ENCODE measurements at places on chromosomes 6 and 20.

DNA sequence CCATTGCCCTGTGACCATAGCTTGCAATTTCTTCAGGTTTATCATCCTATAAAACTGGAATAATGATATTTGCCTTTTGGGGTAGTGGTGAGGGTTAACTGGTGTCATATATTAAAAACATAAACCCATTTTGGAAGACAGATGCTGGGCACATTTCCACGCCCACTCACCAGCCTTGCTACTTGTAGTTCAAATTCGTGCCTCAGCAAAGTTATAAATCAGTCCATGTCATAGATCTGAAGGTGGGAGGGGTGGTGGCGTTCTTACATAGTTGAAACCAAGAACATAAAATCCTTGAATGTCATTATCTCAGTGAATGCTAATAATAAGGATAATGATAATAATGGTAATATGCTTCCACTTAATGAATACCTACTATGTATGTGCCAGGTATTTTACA, 9.4 kb upstream of the ELMO2 start:
- no peaks in the 10 kb centered on the region for H3K4me1 ChIP-seq
- H3K36me3 ChIP-seq, result no peaks in the 10 kb centered on the region
- no peak overlapping the region for H3K4me3 ChIP-seq
- H3K27ac ChIP-seq, result no peak overlapping the region
- DNase-seq, result no peak

DNA sequence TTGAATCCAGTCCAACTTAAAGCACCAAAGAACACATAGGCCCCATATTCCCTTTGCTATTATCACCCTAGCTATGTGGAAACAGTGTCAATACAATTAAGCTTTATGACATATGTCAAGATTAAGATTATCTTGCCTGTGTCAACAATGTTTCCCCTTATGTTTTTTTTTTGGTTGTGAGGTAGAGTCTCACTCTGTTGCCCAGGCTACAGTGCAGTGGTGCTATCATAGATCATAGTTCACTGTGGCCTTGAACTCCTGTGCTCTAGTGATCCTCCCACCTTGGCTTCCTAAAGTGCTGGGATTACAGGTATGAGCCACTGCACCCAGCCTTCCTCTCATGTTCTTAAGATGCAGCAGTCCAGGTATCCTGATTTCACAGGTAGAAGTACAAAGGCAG, 17.8 kb downstream of the AFG1L start:
- no peaks in the 10 kb centered on the region for H3K36me3 ChIP-seq
- H3K27ac ChIP-seq, result no peak overlapping the region
- H3K4me3 ChIP-seq, result no peak overlapping the region
- no peaks in the 10 kb centered on the region for H3K4me1 ChIP-seq
- no peak for DNase-seq
- H3K27me3 ChIP-seq, result no peaks in the 10 kb centered on the region

DNA sequence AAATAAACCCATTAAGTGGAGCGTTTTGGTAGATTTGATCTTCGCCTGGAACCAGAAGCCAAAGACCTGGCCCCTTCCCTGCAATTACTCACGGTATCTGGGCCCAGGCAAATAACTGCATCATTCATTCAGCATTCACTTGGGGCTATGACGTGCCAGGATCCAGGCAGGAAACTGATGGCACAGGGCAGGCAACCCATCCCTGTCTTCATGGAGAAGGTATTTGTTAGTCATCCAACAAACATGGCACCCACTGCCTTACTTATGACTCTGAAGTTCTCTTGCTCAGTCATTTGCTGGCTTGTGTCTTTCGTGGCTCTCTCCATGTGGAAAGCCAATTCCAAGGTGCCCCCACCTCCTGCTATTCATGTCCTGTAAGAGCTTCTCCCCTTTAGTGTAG, 232.4 kb downstream of the BMP7 start:
- no peaks in the 10 kb centered on the region for H3K27me3 ChIP-seq
- H3K4me3 ChIP-seq, result no peak overlapping the region
- H3K4me1 ChIP-seq, result no peaks in the 10 kb centered on the region
- no peaks in the 10 kb centered on the region for H3K36me3 ChIP-seq

GRCh38 chr20:41064377-41064776, 35.8 kb downstream of the TOP1 start:
- H3K4me3 ChIP-seq, result no peak overlapping the region
- no peak overlapping the region for H3K27ac ChIP-seq
- DNase-seq, result no peak
- peaks cover 1% of the 10 kb centered on the region for H3K36me3 ChIP-seq

DNA sequence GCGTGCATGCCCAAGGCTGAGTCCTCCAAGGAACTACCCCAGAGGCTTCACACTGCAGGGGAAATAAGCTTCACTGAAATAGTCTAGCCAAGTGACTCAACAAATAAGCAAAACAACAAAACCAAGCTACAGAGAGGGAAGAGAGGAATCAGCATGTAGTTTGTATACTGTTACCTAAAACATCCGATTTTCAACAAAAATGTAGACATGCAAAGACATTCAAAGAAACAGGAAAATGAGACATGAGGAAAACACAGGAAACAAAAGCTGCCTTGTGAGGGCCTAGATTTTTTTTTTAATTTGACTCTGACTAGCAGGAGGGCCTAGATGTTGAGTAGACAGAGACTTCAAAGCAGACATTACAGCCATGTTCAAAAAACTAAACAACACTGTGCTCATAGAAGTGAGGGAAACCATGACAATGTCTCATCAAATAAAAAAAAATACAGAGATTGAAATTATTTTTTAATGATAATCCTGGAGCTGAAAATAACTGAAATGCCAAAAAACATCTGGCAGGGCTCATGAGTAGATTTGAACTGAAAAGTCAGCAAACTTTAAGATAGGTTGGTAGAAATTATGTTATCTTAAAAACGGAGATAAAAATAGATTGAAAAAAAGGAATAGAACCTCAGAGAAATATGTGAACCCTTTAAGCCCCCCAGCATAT, 16.4 kb upstream of the KIF25 start:
- H3K4me3 ChIP-seq, result no peak overlapping the region
- H3K27me3 ChIP-seq, result no peaks in the 10 kb centered on the region
- no peak overlapping the region for H3K27ac ChIP-seq
- no peak for DNase-seq
- no peaks in the 10 kb centered on the region for H3K36me3 ChIP-seq
- peaks cover 6% of the 10 kb centered on the region for H3K4me1 ChIP-seq

GRCh38 chr6:30813631-30814145, 69.3 kb upstream of the IER3 start:
- DNase-seq, result no peak
- H3K4me3 ChIP-seq, result no peak overlapping the region
- H3K27me3 ChIP-seq, result no peaks in the 10 kb centered on the region
- H3K27ac ChIP-seq, result no peak overlapping the region

GRCh38 chr20:31925631-31926030, 26.2 kb downstream of the PDRG1 start:
- H3K4me1 ChIP-seq, result no peaks in the 10 kb centered on the region
- H3K36me3 ChIP-seq, result no peaks in the 10 kb centered on the region
- no peak for DNase-seq
- no peaks in the 10 kb centered on the region for H3K27me3 ChIP-seq
- H3K27ac ChIP-seq, result no peak overlapping the region

GRCh38 chr6:158233214-158233795, 65.2 kb downstream of the GTF2H5 start:
- peaks cover 4% of the 10 kb centered on the region for H3K4me1 ChIP-seq
- peak overlapping the region; percentile 88 for H3K4me3 ChIP-seq

DNA sequence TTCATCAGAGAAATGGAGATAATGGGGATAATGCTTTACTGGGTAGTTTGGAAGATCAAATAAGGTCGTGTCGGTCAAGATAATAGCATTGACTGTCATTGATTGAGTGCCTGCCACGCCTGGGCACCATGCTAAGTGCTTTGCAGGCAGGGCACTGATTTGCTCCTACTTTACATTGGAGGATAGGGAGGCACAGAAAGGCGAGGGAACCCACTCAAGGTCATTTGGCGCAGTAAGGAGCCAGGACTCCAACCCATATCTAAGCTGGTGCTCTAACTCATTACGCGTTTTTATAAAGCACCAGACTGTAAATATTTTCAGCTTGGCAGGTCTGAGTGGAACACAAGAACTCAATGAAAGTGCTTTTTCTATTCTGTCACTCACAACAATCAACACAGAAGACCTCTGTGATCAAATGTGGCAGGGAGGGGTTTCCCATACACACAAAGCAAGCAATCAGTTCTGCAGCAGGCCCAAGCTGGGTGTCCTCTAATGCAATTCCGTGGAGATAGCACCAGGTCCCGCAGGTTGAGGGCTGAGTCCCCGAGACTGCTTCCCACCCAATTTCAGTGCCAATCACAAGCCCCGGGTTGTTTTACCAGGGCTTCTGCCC, 373.6 kb downstream of the CDH26 start:
- DNase-seq, result no peak
- no peaks in the 10 kb centered on the region for H3K27me3 ChIP-seq
- H3K4me1 ChIP-seq, result no peaks in the 10 kb centered on the region
- no peaks in the 10 kb centered on the region for H3K36me3 ChIP-seq

GRCh38 chr20:6888736-6889395, 121.4 kb downstream of the BMP2 start:
- H3K27me3 ChIP-seq, result no peaks in the 10 kb centered on the region
- H3K36me3 ChIP-seq, result no peaks in the 10 kb centered on the region
- H3K4me1 ChIP-seq, result no peaks in the 10 kb centered on the region
- H3K4me3 ChIP-seq, result no peak overlapping the region

- peaks cover 2% of the 10 kb centered on the region for H3K4me1 ChIP-seq
- H3K36me3 ChIP-seq, result no peaks in the 10 kb centered on the region
- no peak overlapping the region for H3K4me3 ChIP-seq
- DNase-seq, result no peak
These were observed 9.7 kb downstream of the TULP4 start for GRCh38 chr6:158321960-158322359.

- no peak for DNase-seq
- H3K4me3 ChIP-seq, result no peak overlapping the region
- no peak overlapping the region for H3K27ac ChIP-seq
- H3K27me3 ChIP-seq, result no peaks in the 10 kb centered on the region
- no peaks in the 10 kb centered on the region for H3K36me3 ChIP-seq
These were observed 186.6 kb upstream of the OPRM1 start for GRCh38 chr6:153852481-153852880.

- no peak for DNase-seq
- no peaks in the 10 kb centered on the region for H3K36me3 ChIP-seq
- no peaks in the 10 kb centered on the region for H3K4me1 ChIP-seq
- H3K27me3 ChIP-seq, result no peaks in the 10 kb centered on the region
These were observed 103.7 kb downstream of the SNAP25 start for GRCh38 chr20:10322073-10323012.

- H3K27ac ChIP-seq, result no peak overlapping the region
- H3K27me3 ChIP-seq, result no peaks in the 10 kb centered on the region
- peaks cover 9% of the 10 kb centered on the region for H3K4me1 ChIP-seq
- DNase-seq, result no peak
These were observed 143.3 kb downstream of the UST start for GRCh38 chr6:148890096-148890495.

GRCh38 chr20:2451422-2451821, 19.2 kb downstream of the SNRPB start:
- no peaks in the 10 kb centered on the region for H3K36me3 ChIP-seq
- H3K4me1 ChIP-seq, result no peaks in the 10 kb centered on the region
- H3K27ac ChIP-seq, result no peak overlapping the region
- H3K4me3 ChIP-seq, result no peak overlapping the region
- no peak for DNase-seq

GRCh38 chr6:33073431-33073871, at the start of gene HLA-DPA1:
HLA-DPA1 (minus strand) TSS chr6:33073649.
- no peak within 1 kb of the TSS for H3K4me3 ChIP-seq
- H3K27me3 ChIP-seq, result no peaks in the 10 kb centered on the region
- H3K36me3 ChIP-seq, result no peaks in the 10 kb centered on the region
- DNase-seq, result peak; percentile 49
- no peak within 1 kb of the TSS for H3K27ac ChIP-seq

DNA sequence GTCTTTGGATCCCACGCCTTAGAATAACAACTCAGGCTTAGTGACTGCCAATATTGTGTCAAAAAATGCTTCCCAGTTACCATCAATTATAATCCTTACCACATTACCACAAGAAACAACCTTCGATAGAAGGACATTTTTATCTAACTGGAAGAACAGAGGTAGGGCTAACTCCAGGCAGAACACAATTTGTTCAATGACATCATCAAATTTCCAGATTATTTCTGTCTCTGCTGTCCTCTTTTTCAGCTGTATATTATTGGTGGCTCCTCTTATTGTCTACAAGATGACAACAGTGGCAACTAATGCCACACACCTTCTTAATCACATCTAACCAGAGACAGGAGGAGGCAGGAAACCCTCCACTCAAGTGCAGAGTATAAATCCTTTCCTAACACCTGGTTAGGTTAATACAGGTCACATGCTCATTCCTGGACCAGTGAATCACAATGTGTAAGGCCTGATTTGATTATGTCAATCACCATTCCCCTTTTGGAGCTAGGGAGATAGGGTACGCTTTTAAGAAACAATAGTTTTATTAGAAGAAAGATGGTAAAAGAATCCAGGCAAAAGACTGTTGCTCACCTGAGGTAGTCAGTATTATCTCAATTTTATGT, 18.0 kb downstream of the KHDC1L start:
- no peaks in the 10 kb centered on the region for H3K4me1 ChIP-seq
- H3K36me3 ChIP-seq, result no peaks in the 10 kb centered on the region
- H3K4me3 ChIP-seq, result no peak overlapping the region
- DNase-seq, result no peak
- H3K27ac ChIP-seq, result no peak overlapping the region

GRCh38 chr6:109241199-109241598, 141.1 kb downstream of the CD164 start:
- no peak overlapping the region for H3K27ac ChIP-seq
- H3K4me3 ChIP-seq, result no peak overlapping the region
- H3K27me3 ChIP-seq, result no peaks in the 10 kb centered on the region

- no peaks in the 10 kb centered on the region for H3K27me3 ChIP-seq
- H3K4me1 ChIP-seq, result no peaks in the 10 kb centered on the region
- peaks cover 8% of the 10 kb centered on the region for H3K36me3 ChIP-seq
- H3K4me3 ChIP-seq, result no peak overlapping the region
These were observed 23.3 kb upstream of the SNRNP48 start for GRCh38 chr6:7566617-7567173.

DNA sequence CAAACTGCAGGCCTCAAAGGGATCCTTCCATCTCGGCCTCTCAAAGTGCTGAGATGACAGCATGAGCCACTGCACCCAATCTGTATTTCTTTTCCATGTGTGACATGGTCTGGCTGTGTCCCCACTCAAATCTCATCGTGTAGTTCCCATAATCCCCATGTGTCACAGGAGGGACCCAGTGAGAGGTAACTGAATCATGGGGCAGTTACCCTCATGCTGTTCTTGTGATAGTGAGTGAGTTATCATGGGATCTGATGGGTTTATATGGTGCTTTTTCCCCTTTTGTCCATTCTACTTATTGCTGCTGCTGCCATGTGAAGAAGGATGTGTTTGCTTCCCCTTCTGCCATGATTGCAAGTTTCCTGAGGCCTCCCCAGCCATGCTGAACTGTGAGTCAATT, 10.3 kb upstream of the BRPF3 start:
- no peaks in the 10 kb centered on the region for H3K36me3 ChIP-seq
- DNase-seq, result no peak
- no peak overlapping the region for H3K27ac ChIP-seq
- no peaks in the 10 kb centered on the region for H3K27me3 ChIP-seq
- no peaks in the 10 kb centered on the region for H3K4me1 ChIP-seq
- no peak overlapping the region for H3K4me3 ChIP-seq

DNA sequence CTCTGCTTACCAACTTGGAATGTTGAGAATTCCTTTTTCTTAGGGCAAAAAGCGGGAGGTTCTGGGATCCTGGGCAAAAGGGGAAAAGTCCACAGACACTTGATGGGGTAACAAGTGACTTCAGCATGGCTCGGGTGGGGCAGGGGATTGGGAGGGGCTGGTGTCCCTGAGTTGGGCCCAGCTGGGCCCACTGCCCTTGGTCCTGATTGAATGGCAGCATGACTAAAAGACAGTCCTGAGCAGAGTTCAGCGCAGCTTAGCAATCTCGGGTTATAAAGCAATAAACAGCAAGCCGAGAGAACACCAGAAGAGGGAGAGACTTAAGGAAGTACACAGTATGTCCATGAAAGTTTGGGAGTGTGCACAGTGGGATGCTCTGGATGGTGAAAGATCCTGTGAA, 5.6 kb downstream of the PPP2R5D start:
- DNase-seq, result no peak
- no peak overlapping the region for H3K27ac ChIP-seq
